DMS 273 treated with DMSO at 0.1 percent for 48 hours (cell line): ENCODE measurements at places on chromosomes 13 and 19.

DNA sequence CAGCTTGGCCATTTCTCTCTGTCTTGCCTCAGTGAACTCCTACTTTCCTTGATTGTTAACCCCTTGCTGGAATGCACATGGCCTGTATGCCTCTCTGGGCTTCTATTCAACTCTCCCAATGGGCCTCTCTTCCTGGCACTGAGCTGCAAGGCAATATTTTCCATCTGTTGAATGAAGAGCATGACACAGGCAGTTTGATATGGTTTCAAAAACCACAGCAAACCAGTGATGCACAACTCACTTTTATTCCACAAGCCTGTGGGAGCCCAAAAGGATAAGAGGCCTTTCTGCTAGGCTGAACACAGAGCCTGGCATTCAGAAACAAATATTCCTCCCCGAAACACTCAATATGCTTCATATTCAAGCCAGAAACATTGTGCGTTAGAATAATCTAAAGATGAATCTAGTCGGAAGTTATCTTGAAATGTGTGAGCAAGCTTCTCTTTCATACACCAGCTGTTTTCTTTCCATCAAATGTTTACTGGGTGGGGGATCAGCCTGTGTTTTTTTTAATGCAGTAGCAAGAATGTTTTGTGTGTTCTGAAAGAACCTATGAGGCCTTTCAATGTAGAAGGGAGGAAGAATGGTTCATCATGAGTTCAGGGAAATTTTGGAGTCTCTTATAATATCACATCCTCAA is 443.1 kb upstream of the SPRY2 start:
- DNase-seq, result peak; percentile 2

DNA sequence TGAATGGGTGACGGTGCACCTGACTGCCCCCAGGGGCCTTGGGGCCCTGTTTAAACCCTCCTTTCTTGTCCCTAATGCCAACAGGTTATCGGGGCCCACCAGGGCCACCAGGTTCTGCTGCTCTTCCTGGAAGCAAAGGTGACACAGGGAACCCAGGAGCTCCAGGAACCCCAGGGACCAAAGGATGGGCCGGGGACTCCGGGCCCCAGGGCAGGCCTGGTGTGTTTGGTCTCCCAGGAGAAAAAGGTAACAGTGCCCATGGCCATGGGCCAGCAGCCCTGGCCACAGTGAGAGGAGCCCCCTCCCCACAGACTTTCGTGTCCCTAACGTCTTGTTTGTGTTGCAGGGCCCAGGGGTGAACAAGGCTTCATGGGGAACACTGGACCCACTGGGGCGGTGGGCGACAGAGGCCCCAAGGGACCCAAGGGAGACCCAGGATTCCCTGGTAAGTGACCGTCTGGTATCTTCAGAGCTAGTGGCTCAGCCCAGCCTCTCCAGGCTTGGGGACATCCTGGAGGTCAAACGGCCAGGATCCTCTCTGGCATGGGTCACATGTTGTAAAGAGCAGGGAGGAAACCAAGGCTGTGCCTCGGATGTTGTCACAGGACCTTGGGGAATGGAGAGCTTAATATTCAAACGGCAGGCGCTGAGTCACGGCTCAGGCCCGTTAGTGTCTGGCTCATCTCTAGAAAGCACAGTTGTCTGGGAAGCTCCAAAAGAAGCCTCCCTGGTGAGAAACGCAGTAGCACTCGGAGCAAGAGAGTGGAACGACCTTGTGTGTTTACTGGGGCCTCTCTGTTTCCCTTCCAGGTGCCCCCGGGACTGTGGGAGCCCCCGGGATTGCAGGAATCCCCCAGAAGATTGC is 58.3 kb downstream of the RAB20 start:
- DNase-seq, result no peak

GRCh38 chr13:19634256-19634740 is 839 bp downstream of the MPHOSPH8 start:
- no peak for DNase-seq

- no peak for DNase-seq
Observed at GRCh38 chr13:20431080-20431479, 94.6 kb downstream of the CRYL1 start.

DNA sequence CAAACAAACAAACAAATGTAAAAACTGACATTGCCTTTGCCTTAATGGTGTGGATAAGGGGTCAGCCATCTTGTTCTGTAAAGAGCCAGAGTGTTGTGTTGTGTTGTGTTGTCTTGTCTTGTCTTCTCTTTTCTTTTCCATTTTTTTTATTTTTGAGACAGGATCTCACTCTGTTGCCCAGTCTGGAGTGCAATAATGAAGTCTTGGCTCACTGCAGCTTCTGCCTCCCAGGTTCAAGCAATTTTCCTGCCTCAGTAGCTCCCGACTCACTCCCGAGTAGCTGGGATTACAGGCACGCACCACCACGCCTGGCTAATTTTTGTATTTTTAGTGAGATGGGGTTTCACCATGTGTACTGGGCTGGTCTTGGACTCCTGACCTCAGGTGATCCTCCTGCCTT is 27.8 kb downstream of the TIMM13 start:
- DNase-seq, result no peak

DNA sequence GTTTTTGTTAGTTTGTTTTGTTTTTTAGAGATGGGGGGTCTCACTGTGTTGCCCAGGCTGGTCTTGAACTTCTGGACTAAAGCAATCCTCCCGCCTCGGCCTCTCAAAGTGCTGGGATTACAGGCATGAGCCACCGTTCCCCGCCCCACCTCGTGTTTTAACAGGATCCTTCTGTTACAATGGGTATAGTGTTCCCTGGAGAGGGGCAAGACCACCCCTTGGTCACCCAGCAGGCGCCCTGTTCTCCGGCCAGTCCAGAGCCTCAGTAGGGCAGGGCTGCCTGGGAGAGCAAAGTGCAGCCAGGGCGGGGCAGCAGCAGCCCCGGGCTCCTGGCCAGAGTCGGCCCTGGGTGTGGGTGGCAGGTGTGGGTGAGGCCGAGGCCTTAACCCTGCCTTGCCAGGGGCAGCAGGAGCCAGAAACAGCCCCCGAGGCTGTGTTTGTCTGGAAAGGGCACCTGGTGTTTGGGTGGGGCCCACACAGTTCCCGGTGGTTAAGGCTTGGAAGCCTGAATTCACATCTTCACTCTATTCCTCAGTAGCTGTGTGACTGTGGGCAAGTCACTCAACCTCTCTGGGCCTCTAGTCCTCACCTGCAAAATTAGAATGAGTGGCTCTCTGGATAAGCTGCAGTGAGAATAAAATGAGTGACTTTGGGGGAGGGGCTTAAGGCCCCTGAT is 7.2 kb downstream of the VASP start:
- DNase-seq, result no peak

- no peak for DNase-seq
Observed at GRCh38 chr19:55471266-55471665, 5.2 kb upstream of the ZNF628 start.

DNA sequence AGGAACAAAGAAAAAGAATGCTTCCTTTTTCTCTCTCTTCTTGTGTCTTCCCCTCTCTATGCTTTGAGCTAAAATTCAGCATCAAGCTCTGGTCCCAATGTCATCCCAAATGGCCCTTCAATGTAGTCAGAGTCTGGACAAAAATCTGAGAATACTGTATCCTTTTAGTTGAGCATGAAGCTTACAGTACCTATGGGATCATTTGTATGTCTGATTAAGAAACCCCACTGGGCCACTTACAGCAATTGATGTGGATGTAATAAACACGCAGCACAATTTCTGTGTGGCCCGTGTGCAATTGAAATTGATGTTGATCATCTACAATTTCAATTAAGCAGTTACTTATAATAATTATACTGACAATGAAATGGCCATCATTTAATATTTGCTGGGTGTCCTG is 188.9 kb upstream of the RNF113B start:
- DNase-seq, result no peak

GRCh38 chr19:41801792-41802211 is 5.4 kb downstream of the CEACAM3 start:
- DNase-seq, result no peak

GRCh38 chr13:36520111-36520510 is 87.8 kb downstream of the CCNA1 start:
- DNase-seq, result no peak

- DNase-seq, result no peak
Observed at GRCh38 chr19:29191005-29191404, 21.9 kb downstream of the UQCRFS1 start.

DNA sequence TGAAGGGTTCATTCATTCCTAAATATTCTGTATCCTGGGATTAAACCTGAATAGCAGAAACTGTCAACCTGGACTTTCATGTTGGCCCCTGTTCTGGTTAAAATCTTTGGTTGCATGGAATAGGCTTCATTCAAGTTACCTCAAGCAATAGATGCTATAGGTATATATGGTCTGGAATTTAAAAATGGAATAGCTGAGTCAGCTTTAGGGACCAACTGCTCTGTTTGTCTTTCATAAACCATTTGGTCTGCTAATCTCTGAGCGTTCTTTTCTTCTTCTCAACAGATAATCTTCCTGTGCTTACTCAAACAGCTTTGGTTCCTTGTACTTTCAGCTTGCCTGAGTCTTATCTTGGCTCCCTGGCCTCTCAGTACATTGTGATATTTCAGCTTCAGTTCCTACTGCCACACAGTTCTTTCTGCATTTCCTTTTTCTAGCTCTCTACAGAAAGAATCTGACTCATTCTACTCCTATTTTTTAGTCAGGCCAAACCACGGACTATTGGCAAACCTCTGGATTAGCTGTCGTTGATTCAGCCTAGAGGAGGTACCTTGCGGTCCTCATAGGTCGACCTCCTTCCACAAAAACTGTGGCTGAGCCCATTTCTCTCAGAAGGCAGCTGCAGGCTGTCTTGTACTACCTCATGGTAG is 35.9 kb upstream of the MAB21L1 start:
- no peak for DNase-seq

DNA sequence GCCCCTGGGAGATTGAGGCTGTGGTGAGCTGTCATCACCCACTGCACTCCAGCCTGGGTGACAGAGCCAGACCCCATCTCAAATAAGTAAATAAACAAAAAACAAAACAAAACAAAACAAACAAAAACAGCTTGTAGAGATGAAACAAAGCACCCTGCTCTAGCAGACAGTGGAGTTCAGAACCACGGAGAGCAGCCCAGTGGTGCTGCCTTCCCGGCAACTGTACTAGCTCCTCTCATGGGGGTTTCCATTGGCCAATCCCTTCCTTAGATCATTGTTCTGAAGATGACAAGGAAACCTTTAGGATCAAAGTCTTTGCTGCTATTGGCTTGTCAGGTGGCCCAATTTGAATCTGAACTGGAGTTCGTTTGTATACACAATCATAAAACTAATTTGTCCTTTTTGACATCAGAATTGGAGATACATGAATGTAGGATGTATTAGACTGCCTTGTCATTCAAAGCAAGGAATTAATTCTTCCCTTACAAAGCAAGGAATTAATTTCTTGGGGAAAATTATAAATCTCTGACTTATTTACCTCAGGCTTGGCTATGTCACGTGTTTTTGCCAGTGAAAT is 19.7 kb upstream of the SYCN start:
- DNase-seq, result no peak

DNA sequence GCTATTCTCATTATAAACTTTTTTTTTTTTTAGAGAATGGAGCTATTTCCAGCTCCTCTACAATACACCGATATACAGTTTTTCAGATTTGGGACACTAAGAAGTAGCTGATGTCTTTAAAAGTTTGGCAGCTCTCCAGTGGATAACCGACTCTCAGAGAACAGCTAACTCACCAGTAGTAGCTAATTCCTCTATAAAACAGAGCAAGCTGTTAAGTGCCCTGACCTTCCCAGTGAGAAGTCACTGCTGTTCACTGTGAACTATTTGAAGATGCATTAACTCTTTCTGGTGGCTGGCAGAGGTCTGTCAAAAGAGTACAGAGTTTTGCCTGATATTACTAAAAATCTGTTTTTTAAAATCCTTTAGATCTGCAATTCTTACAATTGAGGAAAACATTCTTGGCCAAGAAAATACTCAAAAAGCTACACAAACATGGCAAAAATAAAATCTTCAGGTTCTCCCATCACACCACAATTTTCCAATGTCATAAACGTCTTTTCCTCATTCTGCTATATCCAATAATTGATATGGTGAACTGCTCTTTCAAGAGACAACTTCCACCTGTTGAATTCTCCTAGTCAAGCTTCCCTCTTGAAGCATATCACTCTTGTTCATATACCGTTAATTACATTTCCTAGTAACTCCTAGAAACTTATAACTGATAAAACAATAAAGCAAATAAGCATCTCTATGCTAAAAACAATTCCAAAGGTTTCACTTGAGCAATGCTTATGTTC is 44.2 kb downstream of the TBC1D4 start:
- DNase-seq, result peak; percentile 66

- no peak for DNase-seq
Observed at GRCh38 chr13:74966814-74967424, 515.0 kb downstream of the TBC1D4 start.

- DNase-seq, result peak; percentile 12
Observed at GRCh38 chr13:41312176-41312500, 1.1 kb downstream of the NAA16 start.

- no peak for DNase-seq
Observed at GRCh38 chr13:114049626-114050101, 75.8 kb upstream of the C13orf46 start.

- DNase-seq, result no peak
Observed at GRCh38 chr13:50810998-50811397, 32.5 kb downstream of the DLEU7 start.

DNA sequence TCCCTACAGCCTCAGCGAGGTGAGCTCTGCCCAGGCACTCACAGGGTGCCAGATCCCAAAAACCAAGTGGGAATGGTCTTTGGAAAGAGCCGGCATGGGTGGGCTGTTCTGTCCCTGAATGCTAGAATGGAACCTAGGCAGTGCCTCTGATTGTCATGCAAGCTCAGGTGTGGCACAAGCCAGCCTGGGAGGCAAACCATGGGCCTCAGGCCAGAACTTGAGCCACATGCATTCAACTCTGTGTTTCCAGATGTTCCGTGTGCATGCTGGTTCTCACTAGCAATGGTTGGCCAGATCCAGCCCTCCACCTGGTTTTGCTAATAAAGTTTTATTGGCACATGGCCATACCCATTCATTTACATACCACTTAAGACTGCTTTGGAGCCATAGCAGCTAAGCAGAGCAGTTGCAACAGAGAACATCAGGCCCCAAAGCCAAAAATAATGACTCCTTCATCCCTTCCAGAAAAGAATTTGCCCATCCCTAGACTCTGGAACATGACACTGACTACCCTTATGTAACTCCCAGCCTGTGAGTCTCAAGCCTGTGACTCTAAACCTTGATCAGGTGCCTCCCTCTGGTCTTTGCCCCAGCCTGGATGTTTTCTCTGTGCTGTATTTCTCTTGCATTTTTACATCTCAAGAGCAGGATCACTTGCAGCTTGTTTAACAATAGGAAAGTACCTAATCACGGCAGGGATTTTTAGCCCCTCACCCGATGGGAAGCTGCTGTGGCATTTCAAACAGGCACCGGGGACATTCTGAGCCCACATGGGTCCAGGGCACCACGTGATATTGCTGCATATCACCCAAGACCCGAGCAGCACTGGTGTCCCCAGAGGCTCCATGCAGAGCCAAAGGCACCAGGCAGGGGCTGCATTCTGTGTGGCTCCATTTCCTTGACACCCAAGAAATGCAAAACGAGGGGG is 55.4 kb upstream of the USE1 start:
- DNase-seq, result no peak

GRCh38 chr13:58313219-58313618 is 681.7 kb downstream of the PCDH17 start:
- DNase-seq, result no peak

DNA sequence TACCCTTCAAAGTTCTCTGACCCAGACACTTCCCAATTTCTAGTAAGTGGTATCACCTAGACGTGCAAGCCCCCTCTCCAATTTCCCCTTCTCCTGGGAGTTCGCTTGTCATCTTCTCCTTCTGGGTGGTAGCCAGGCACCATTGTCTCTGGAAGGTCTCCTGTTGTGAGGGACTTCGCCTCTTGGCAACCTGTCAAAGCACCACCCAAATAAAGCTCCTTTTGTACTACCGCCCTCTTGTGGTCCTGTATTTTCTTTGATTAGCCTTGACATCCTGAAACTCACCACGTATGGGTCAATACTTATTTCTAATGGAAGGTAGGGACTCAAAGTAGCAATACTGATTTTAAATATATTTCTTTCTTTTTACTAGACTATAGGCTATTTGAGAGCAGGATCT is 8.2 kb downstream of the GPC5 start:
- peak; percentile 14 for DNase-seq
